Lower leg skin (tissue), 4 donors: ENCODE measurements at places on chromosomes 11 and 22.

GRCh38 chr11:2256293-2256913 lies 14.0 kb downstream of the ASCL2 start:
- DNase-seq: peak; percentile 34

- DNase-seq: no peak
These were observed 26.7 kb downstream of the AMPD3 start for GRCh38 chr11:10481560-10482349.

- DNase-seq: no peak
These were observed 1322.2 kb downstream of the TBC1D22A start for GRCh38 chr22:48084729-48085050.

GRCh38 chr11:115049796-115050195 lies 371.5 kb downstream of the NXPE2 start:
- DNase-seq: no peak

DNA sequence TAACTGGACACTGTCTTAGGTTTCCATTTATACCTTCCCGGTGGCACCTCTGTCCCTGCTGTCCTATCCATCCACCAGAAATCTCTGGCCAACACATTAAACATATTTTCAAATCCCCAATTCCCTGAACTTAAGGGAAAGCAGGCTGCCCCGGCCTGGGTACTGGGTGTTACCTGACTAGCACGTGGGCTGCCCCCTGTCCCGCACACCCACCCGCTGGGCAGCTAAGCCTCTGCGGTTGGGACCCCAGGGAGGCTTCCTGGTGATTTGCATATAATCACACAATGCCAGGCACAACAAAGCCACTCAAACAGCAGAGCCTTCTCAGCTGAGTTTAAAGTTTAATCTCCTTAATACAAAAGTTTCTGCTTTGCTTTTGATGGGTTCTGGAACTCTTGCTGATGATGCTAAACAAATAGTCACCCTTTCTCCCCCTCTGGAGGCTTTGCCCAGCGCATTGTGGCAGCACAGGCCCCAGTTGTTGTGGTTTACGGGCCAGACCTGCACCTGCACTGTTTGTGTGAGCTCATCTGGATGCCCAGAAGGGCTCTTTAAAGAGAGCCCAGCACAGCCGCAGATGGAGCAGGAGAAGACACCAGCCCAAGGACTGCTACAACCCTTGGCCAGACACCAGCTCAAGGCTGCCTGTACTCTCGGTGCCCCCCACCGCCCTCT lies 59.9 kb upstream of the POU2AF1 start:
- no peak for DNase-seq

GRCh38 chr11:86606270-86606835 lies 66.1 kb downstream of the ME3 start:
- DNase-seq: no peak

GRCh38 chr11:10752061-10752460 lies 1.0 kb downstream of the CTR9 start:
- DNase-seq: no peak

DNA sequence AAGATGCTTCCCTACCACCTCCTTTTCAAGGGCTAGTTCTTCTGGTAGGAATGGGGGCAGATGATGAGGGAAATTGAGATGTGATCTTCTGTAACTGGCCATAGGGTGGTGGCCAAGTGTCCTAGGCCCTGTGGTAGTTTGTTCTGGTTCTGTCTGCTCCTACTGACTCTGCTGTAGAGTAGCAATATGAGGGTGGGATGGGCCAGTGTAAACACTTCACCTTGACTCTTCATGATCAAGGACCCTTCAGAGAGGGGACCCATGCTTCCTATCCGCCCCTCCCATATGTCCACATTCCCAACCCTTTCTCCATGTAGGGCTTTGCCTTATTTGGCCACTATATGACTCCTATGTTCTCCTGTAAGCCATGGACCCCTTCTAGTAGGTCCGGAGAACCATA lies 230.3 kb upstream of the SESN3 start:
- DNase-seq: no peak

- DNase-seq: peak; percentile 85
These were observed 5.3 kb downstream of the IFITM10 start for GRCh38 chr11:1744891-1745700.

DNA sequence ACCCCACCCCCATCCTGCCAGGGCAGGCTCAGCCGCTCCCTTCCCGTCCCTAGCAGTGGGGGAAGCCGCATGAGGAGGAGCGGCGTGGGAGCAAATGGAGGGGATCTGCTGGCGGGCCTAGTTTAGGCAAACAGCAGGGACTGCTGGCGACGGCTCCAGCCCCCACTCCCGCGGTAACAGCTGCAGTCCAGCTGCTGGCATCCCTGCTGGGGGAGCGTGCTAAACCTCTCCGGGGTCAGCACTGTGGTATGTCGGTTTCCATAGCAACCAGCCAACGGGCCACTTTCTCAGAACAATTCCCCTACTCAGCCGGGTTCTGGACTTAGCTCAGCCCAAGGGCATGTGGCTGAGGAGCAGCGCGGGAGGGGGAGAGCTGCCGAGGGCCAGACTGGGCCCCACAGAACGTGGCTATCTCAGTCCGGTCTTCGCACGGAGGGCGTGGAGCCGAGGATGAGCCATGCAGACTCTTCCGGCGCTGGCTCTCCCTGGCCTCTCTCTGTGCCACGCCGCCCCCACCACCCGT lies 98.8 kb downstream of the PKNOX2 start:
- no peak for DNase-seq

- no peak for DNase-seq
These were observed 30.6 kb downstream of the NFRKB start for GRCh38 chr11:129864811-129865210.

DNA sequence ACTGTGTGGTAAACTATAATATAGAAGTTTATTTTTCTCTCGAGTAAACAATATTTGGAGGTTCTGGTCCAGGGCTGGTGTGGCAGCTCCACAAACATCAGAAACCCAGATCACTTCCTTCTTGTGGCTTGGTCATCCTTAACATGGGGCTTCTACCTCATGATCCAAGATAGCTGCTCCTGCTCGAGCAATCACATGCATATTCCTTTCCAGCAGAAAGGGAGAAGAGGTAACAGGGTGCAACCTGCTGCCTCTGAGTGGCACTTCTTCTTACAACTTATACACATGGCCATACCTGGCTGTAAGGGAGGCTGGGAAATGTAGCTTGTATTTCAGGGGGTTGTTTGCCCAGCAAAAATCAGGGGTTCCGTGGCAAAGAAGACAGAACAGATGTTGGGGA lies 44.6 kb upstream of the SYT7 start:
- DNase-seq: no peak

- DNase-seq: no peak
These were observed at the start of gene TRIM6 for GRCh38 chr11:5596607-5597201. Gene TRIM6 (plus strand): TSS chr11:5596637. CDS start chr11:5596898, 261 bp downstream.

GRCh38 chr11:21446939-21447590 lies 745.8 kb upstream of the ANO5 start:
- DNase-seq: no peak

DNA sequence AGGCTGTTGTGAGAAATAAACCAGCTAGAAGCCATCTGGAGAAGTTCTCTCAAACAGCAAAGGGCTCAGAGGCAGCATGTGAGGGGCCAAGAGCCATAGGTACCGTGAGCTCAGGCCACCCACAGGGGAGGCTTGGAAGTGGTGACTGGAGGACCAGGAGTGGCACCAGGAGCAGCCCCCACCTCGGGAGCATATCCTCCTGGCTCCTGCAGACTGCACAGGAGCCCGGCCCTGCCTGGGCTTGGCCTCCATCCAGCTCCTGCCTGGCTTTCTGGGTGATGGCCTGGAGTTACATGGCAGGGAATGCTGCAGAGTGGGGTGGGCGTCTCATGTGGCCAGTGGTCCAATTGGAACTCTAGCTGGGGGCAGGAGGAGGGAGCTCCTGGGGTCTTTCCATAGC lies 4.2 kb upstream of the MPPED1 start:
- DNase-seq: no peak

- DNase-seq: no peak
These were observed 244.6 kb downstream of the AASDHPPT start for GRCh38 chr11:106322106-106322505.

DNA sequence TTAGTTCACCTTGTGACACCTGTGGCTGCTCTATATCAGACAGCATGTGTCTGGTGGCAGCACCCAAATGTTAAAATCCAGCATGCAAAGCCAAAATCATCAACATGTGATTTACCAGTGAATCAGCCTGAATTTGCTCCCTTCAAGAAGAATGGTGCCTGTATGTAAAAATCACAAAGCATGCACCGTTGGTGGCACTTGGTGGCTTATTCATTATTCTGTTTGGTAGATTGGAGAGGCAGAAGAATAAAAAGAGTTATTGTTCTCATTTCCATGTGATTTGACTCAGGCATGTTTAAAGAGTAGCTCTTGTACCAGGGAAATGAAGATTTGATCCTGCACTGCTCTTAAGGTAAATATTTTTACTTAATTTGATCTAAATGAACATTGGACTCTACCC lies 143.9 kb upstream of the MPPED2 start:
- no peak for DNase-seq

- no peak for DNase-seq
These were observed 493.9 kb downstream of the MN1 start for GRCh38 chr22:27307545-27308247.

- DNase-seq: no peak
These were observed 87.6 kb downstream of the ETS1 start for GRCh38 chr11:128499613-128500253.
